NCI-H2081 treated with DMSO at 0.1 percent for 48 hours (cell line): ENCODE measurements at places on chromosomes 16 and 17.

- DNase-seq, result no peak
Measured at GRCh38 chr17:57350266-57350665, 93.9 kb downstream of the MSI2 start.

DNA sequence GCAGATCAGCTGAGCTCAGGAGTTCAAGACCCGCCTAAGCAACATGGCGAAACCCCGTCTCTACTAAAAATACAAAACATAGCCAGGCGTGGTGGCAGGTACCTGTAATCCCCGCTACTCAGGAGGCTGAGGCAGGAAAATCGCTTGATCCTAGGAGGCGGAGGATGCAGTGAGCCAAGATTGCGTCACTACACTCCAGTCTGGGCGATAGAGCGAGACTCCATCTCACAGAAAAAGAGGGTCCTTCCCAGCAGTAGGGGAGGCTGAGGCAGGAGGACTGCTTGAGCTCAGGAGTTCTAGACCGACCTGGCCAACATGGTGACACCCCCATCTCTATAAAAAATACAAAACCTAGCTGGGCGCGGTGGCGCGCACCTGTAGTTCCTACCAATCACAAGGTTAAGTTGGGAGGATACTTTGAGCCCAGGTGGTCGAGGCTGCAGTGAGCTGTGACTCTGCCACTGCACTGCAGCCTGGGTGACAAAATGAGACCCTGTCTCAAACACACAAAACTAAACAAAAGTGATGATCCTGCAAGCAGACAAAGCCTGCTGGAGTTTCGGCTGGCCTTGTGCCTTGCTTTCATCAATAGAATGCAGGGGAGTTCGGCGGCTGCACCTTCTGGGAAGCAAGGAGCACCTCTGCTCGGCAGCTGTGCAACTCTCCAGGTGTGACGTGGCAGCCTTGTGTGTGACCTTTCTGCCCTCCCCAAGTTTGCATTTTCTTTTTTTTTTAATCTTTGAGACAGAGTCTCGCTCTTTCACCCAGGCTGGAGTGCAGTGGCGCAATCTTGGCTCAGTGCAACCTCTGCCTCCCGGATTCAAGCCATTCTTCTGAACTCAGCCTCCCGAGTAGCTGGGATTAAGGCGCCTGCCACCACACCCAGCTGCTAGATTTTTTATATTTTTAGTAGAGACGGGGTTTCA, 12.4 kb upstream of the YWHAE start:
- no peak for DNase-seq

DNA sequence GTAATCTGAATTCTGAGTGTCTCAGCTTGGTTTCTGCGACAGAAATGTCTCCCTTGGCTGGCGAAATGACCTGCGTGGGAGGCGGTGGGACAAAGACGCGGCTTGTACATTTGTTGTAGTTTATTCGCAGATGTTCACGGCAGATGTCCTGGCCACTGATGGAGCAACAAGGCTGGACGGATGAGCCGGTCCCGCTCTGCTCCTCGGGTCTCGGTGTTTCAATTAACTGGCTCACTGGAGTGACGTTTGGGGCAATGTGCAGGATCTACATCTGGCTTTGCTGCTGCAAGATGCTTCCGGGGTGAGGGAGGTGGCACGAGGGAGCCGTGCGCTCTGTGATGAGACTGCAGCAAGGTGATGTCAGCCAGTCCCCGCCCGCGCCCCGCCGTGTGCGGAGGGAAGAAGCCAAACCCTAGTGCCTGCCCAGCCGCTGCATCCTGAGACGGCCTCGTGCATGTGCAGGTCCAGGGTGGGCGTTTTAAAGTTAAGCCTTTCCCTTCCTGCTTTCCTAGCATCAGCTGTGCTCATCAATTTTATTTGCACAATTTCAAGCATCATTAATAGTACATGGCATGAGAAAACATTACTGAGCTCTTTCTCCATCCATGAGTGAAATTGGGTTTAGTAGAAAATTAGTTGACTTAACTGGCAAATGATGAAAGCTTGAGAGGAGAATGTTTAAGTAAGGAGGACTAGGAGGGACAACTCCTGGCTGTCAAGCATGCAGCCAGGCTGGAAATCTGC, 44.4 kb downstream of the MGAT5B start:
- no peak for DNase-seq

DNA sequence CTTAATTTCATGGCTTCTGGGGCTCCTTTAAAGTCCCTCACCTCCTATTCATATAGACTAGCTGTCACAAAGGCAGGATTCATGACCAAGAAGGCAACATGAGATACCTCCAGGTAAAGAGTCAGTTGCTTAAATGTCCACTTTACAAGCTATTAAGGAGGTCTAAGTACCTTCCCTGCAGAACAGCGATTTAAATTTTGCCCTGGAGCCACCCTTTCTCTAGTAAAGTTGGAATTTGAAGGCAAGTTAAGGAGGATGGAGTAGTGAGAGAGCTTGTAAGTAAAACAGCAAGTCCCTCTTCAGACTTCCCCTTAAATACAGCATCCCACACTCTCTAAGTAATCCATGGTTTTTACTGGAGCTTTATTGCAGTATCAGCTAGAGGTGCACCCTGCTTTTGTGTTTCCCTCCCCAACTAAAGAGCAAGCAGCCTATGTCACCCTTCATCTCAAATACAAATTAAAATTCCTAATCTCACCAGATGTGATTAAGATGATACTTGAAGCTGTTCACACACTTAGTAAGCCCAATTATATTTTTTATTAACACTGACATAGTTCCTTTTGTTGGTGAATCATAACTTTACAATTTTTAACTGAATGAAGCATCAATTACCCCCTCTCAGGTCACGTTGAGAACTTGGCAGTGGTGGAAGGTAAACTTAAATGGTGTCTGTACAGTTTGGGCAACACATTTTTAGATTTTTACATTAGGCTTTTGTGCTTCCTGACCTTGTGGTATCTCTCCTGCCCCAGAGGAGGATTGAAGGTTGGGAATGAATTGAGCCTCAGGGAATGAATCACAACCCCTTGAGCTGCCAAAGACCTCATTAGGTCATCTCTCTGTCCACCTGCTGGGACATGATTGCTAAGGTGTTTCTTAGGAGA, 108.9 kb downstream of the TANGO6 start:
- DNase-seq, result no peak

DNA sequence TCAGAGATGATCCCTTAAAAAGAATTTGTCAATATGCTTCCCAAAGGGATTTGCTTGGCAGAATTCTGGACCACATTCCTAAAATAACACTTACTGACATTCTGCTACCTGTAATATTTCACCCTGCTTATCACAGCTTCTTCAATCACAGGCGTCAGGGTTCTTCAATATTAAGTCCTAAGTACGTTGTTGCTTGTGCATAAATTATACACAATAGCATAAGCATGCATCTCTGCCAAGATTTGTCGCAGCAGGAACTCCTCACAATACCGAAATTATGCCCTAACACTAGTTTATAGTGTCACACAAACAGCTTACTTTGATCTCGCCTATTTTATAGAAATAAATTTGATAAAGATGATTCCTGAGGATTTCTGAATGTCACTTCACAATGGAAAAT, 48.9 kb downstream of the UBE2G1 start:
- no peak for DNase-seq

- DNase-seq, result peak; percentile 14
Measured at GRCh38 chr17:61402978-61403800, 3.5 kb downstream of the TBX2 start.

- DNase-seq, result no peak
Measured at GRCh38 chr17:34894964-34895363, 66.3 kb downstream of the CCT6B start.
